ENCODE measurements at places on chromosomes 7 and 10.

DNA sequence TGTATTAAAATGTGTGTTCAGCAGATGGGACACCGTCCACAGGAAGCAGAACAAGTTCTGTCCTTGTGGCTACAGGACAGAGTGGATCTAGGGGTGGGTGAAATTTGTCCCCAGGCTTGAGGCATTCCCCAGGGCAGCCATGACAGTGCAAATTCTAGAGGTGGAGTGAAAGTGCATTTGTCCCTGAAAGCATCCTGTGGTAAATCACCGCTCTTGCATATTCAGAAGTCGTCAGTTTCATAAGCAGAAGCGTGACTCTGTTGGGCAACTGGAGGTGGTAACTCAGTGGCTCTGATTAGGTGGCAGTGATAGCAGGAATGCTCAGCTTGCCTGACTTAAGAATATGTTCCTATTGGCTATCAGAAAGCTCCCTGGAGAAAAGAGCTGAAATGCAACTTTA lies 96.6 kb downstream of the SNX10 start:
- DNase-seq: no peak

GRCh38 chr10:30917789-30918188 lies 113.9 kb downstream of the ZNF438 start:
- no peak for DNase-seq

DNA sequence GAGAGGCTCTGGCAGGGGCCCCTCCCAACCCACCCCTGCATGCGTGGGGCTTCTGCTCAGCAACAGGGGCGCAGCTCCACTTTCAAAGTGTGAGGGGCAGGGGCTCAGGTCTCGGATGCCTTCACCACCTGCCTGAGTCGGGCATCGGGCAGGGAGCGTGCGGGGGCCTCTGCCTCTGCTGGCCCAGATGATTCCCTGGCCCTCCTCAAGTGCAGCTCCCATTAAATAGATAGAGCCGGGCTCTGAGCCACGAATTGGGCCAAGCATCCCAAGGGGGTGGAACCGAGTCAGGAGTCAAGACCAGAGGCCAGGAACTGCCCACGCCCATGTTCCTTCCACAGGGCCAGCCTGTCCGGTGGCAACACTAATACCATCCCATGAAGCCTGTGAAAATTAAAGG lies 108.9 kb upstream of the FAM20C start:
- no peak for DNase-seq

DNA sequence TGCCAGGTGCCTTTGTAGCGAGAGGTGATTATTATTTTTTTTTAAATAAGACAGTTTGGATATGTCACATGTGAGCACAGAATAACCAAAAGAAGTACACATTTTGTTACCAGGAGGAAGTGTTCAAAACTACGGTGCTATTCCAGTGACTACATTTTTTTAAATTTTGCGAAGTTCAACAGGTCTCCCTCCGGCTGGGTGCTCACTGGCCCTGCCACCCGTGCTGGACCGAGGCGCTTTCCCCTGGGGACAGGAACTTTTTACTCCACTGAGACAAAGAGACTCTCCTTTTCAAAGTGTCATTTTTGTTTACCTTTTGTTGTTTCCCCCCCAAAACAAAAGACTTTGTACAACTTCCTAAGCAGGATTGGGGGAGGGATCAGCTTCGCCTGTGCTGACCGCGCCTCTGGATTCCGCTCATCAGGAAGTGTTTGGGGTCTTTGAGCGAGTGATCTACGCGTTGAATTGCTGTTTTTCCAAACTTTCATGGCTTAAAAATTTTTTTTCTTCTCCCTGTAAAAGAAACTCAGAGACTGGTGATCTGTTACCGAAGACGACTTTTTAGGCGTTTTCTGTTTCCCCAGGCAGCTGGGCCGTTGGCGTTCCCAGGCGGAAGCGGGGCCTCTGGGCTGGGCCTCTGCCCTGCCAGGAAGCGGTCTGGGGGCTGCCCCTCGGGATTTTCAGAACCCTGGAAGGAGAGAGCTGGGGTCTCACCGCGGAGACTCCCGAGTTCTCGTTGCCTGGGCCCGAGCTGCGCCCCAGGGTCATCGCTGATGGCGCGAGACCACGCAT lies 7.2 kb downstream of the EN2 start:
- DNase-seq: no peak

DNA sequence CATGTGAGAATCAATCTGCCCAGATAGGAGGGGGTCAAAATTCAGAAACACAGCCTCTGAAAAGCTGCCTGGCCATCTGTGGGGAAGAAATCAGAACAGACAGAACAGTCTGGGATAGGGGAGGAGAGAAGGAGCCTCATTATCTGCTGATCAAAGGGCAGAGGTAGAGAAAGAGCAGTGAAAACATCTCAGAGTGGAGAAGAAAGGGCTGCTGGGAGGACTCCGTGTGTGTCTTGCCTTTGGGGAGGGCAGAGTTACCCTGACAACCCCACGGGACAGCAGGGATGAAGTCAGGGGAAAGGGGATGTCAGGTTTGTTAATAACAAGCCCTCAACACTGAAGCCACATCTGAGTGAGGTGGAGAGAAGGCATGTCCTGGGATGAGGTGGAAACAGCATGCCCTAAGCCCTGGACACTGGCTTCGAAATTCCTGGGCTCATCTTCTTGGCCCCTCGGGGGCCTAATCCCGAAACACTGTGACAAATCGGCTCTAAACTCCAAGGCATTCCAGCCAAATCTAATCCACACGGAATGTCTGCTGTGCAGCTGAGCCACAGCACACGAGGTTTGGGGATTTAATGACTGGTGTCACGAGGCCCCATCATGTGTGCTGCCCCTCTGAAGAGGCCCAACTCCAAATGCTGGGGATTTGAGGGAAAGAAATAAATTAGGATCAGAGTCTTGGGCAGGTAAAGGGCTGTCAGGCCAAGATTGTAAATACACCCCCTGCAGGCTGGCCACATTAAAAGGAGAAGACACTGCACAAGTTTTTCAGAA lies 82.8 kb upstream of the FGFR2 start:
- no peak for DNase-seq

DNA sequence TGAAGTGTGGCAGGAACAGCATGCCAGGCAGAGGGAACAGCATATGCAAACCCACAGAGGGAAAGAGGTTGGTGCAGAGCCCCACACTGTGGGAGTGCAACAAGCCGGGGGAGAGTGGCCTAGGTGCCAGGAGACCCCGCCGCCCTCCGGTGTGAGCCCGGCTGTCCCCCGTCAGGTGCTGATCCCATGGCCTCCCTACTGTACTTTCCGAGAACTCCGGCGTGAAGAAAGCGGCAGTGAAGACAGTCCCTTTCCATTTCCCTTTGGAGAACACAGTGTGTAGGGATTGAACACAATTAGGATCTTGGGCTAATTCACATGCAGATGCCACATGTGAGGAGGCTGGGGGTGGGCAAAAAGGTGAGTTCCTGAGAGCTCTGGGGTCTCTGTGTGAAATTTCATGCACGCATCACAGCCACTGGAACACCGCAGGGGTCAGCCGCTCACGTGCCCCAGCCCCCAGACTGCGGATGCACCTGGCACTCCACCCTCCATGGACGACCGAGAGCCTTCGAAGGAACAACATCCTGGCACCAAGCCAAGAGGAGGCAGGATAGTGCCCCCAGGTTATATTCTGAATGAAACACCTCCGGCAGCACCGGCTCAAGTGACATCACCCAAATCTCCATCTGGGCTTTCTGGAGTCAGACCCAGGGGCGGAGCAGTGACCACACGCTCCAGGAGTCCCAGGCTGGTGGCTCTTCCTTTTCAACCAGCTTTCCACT lies 82.1 kb upstream of the PPP2R2D start:
- no peak for DNase-seq

- no peak for DNase-seq
Observed at GRCh38 chr7:150610233-150610632, 22.0 kb downstream of the GIMAP6 start.

GRCh38 chr7:17601921-17602320 lies 303.5 kb downstream of the AHR start:
- no peak for DNase-seq

- DNase-seq: no peak
Observed at GRCh38 chr7:36820527-36821170, 96.4 kb upstream of the AOAH start.

DNA sequence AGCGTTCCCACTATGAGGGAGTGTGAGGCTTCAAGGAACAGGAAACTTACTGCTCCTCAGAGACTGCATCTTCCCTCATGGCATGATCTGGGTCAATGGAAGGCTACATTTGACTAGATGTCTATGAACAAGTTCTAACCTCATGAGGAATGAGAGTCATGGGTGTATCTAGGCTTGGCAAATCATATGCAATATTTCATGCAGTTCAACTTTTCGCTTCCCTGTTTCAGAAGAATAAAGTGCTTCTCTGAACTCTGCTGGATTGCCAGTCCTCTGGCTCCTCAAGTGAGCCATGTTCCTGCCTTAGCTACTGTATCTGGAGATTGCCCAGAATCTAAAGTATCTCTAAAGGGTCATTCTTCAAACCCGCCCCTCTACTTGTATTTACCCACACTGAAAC lies 54.3 kb upstream of the SEMA3A start:
- no peak for DNase-seq

DNA sequence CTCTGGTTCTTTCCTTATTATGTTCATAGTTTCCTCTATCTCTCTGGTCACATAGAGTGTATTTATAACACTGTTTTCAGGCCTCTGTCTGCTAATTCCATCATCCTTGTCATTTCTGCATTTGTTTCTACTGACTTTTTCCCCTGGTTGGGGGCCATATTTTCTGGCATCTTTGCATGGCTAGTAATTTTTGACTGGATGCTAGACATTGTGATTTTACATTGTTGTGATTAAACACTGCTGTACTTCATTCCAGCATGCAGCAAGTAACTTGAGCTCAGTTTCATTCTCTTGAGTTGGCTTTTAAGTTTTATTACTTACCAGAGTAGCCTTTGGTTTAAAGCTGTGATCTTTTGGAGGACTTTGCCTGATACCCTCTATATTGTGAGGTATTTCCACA lies 6.8 kb upstream of the DOCK1 start:
- no peak for DNase-seq

- DNase-seq: no peak
Observed at GRCh38 chr7:37645282-37646050, 38.1 kb upstream of the GPR141 start.

DNA sequence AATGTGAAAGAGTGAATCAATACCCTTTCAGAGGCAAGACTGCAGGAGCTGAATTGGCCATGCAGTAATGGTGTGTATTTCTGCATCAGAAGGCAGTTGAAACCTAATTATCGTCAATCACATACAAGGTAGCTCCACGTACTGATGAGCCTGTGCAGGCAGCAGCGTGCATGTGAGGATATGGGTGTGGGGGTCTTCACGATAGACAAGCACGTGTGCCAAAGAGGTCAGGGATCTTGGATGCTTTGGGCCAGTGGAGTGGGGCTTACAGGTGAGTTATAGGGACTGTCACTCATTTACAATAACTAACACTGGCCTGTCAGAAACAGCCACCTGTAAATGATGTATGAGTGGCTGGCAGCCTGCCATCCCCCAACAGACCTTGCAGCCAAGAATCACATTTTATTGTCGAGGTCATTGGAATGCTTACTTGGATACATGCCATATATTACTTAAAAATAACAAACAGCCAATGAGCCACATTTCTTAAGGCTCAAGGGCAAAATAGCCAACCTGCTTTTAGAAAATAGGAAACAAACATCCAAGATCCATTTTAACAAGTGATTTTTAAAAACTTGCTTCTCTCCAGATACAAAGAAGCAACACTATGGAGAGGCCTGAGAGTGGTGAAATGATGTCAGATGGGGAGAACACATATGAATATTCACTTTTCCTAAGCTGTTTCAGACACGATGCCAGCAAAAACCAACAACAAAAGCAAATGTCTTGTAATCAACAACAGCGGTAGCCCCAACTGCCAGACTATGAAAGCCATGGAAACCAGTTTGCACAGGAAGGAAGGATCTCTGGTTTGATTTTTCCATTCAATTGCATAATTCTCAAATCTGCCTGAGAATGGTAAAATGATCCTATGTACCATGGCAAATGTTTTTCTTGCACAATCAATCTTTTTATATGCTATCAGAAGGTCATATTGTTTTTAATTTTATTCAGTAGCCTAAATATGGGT lies 210.7 kb downstream of the SKAP2 start:
- no peak for DNase-seq

- no peak for DNase-seq
Observed at GRCh38 chr7:29562307-29562706, 1.3 kb upstream of the PRR15 start.

GRCh38 chr7:70589590-70589989 lies 542.4 kb upstream of the GALNT17 start:
- no peak for DNase-seq

Measured in activated naive CD8-positive, alpha-beta T cell treated with anti-CD3 and anti-CD28 coated beads, Interleukin-2, amount 50 U/mL, for 16 hours (primary cell).